ENCODE measurements at places on chromosomes 3 and 15.

DNA sequence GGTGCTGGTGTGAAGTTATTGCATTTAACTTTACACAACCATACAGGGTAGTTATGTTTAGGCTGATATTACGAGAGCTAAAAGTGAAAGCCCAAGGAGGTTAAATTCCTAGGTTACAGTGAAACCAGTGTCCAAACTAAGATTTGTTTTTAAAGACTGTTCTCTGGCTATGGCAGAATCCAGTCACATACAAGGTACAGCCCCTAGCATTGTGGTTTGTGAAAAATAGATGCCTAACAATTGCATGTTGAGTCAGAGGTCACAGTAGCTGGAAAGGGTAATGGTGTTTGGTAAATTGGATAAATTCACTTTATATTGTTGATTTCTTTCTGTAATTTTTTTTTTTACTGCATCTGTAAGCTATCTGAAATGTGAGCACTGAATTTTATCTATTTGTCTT is 614.6 kb upstream of the TBL1XR1 start:
- no peak for DNase-seq

DNA sequence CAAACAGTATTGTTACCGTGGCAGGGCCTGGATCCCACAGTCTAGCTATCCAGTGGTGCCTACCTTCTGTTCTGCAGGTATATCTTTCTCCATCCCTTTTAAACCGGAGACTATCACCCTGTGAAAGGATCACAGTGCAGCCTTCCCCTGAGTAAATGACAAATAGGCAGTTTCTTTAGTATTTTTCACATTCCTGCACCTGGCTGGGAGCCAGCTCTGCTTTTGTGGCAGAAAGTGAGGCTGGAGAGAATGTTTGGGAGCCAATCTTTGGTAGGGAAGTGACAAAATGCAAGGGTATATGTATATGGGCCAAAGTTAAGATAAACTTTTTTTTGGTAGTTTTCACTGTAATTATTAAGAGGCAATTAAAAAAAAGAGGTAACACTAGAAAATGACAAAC is 54.8 kb downstream of the ARHGEF26 start:
- DNase-seq, result no peak

- no peak for DNase-seq
Measured at GRCh38 chr3:9040996-9041395, 77.7 kb upstream of the RAD18 start.

GRCh38 chr15:64925335-64926330 is 13.9 kb downstream of the ANKDD1A start:
- DNase-seq, result peak; percentile 17

DNA sequence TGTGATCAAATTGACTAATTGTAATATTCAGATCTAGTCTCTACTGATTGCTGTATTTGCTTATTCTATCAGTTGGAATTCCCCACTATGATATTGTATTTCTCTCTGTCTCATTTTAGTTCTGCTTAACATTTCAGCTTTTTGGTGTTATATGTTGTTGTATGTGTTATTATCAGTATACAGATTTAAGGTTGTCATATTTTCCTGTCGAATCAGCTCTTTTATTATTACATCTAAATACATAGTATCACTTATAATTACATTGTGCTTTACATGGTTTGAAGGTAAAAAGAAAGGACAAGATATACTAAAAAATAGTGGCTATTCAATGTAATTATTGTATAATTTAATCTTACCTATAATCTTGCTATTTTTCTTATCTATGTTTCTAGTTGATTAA is 207.3 kb downstream of the LRTM1 start:
- no peak for DNase-seq

All from hematopoietic multipotent progenitor cell treated with erythropoietin and hydrocortisone succinate and interleukin-3 and kit ligand, for 4 days (in vitro differentiated cells).